ENCODE measurements at places on chromosomes 7 and 10.

- no peak for DNase-seq
These were observed 128.0 kb downstream of the SEMA3C start for GRCh38 chr7:80790877-80791276.

- no peak for DNase-seq
These were observed 24.4 kb upstream of the VSIR start for GRCh38 chr10:71797533-71798307.

GRCh38 chr7:117132321-117133120 is 179.2 kb downstream of the ST7 start:
- no peak for DNase-seq

DNA sequence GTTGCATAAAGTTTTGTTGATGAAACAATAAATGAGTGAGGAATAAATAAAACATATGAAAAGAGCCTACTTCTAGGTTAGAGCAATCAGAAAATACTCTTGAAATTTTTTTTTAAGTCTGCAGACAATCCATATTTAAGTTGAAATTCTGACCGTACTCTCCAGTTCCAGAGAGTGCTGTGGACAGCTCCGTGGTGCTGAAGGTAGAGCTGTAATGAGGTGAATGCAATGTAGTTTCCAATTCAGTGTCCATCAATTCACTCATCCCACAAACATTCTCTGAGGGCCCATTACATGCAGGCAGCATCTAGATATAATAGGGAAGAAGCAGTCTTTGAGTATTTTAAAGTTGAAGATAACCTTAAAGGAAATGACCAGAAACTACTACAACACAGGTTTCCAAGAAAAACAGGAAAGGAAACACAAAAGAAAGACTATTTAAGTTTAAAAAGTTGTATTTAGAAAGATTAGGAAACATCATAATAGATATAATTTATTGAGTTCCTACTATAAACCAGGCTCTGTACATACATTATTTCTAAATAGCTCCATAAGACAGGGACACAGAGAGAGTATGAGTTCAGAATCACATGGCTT is 44.0 kb upstream of the CRTAC1 start:
- no peak for DNase-seq

DNA sequence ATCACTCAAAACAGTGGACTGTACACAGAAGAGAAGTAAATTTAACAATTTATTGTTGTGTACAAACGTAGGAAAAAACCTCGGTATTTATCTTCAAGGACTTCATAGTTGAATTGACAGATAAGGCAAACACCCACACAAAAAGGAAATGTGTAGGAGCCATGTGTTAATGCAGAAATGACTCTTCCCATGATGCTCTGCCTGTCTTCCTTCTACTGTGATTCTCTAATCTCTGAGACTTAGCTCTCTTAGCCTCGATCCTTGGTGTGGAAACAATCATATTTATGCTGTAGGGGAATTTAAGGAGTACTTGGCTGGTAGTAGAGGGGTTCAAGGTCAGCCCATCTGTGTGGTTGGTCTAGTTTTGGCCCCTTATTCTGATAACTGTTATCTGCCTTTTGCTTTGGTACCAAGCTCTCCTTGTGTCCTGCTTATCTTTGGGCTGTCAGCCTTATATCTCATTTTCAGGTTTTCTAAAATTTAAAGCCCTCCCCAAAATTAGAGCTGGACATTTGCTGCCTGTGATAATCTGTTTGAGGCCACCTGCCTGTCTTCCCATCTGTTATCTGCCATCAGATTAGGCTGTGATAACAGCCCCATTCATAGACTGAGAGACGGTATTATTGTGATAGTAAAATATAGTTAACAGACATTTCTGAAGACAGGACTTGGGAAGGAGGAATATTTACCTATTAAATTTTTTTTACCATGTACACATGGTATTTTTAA is 81.7 kb downstream of the GPR85 start:
- no peak for DNase-seq

DNA sequence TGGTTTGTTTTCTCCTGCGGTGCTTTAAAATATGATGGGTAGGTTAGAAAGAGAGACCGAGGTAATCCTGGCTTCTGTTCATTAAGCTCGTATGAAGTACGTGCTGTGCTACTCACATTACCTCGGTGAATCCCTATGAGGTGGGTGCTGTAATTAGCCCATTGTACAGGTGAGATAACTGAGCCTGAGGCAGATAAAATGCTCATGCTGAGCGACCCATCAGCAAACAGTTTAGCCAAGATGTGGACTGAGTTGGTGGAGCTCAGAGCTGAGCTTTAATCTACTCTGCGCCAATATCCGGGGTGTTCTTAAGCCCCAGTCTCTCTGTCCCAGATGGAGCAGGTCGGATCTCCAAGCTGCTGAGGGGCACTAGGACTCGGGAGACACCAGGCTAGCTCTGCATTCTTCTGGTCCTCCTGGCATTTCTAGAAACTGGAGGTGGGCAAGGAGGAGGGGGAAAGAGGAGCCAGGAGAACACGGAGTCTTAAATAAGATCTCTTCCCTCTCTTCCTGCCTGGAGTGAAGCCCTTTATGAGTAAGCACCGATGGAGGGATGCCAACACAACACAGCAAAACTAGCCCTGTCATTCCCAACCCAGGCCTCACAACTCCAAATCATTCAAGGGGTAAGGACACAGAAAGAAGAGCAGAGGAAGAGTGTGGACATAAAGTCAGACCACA is 458.5 kb downstream of the KCNMA1 start:
- DNase-seq, result no peak

DNA sequence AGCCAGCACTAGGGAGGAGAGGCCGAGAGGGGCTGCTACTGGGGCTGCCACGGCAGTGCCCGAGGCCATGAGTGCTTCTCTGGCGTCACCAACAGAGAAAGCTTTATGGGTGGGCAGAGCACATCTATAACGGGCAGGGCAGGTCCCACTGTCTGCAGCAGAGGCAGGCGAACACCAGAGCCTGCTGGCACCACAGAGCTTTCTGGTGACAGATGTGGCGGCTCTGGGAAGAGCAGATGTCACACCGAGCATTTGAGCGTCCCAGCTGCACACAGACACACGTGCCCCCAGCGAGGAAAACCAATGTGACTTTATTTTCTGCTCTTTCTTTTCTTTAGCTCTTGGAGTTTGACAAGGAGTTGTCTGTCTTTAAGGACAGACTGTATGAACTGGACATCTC is 20.5 kb downstream of the NKX6-2 start:
- DNase-seq, result no peak

DNA sequence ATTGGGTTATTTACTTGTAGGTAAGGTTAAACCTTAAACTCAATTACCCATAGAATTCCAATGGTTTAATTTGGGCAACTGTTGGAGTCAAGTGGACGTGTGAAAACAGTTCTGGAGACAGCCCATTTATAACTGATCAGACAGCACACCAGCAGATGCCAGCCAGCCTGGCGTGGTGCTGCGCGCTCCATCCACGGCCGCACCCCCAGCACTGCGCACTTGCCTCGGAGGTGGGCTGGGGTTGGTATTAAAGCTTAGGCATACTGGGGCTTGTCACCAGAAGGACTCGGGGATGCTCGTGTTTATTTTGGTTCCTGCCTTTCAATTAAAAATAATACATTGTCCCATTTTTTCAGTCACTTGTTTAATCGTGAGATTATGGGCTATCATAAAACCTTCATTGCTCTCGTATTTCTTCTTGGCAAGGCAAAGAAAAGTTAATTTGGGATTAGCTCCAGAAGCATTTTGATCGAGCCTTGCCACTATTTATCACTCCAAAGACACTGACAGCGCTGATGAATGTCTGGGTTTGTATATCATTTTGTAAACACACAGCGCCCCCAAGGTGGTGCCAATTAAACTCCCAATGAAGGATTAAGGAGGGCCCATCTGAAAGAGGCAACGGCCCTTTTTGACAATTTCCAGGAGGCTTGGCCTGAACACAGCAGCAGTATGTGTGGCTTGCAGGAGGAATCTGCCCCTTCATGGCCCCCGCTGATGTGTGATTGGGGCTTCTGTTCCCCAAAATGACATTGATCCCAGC is 204.5 kb upstream of the CXCL12 start:
- DNase-seq, result no peak

- no peak for DNase-seq
These were observed 355.3 kb upstream of the GALNT17 start for GRCh38 chr7:70776627-70777101.

DNA sequence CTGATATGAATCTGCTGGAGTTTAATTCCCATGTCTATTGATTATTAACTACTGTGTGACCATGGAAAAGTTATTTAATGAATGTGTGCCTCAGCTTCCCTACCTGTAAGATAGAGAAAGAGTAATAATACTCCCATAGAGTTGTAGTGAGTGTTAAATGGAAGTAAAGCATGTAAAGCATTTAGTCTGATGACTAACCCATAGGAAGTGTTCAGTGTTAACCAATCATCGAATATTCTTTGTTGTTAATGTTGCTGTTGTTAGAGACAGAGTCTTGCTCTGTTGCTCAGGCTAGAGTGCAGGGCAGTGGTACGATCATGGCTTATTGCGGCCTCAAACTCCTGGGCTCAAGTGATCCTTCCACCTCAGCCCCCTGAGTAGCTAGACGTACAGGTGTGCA is 36.2 kb upstream of the CCDC6 start:
- no peak for DNase-seq

DNA sequence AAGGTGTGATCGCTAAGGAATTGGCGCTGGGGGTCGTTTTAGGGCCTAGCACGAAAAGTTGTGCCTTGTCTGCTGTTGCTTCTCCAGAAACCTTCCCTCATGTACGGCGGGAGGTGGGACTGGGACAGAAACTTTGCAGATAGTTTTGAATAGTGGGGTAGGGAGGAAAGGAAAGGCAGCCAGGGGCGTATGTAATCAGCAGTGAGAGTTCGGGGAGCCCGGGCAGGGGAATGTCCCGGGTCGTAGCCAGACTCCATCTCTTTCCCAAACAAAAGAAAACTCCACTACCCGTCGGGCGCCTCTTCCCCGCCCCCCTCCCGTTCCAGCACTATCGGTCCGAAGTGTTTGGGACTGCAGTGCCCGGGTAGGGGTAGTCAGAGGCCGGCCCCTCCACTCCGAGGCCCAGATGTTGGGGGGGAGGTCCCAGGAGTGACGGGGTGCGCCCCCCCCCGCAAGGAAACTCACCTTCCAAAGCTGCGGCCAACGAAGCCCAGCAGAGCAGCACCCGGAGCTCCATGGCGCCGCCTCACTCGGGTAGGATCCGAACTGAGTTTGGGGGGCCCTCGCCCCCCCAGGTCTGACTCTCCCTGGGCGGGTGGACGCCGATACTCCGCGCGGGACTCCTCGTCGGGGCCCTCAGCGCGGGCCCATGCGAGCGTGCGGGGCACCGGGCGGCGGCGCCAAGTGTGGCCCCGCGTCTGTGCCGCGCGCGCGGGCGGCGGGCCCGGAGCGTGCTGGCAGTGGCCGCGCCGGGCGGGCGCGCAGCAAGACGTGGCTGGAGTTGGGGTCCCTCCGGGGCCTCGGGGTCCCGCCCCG is 601 bp downstream of the EPHB4 start:
- DNase-seq, result no peak

Data from NCI-H2081 (cell line).